ENCODE measurements at places on chromosomes 11 and 22. TPM values are rescaled to one million over a fixed set of nuclear protein-coding genes. Genes with fewer than 3 reads are reported as not detected.

GRCh38 chr11:12245549-12246016, 131.8 kb upstream of the PARVA start:
- peak; percentile 25 for DNase-seq

- peak; percentile 80 for DNase-seq
These were observed 13.5 kb downstream of the CD59 start for GRCh38 chr11:33722590-33723234.

RAB38 gene
- 6.5 TPM for total RNA-seq

NXPE4 gene
- not detected for total RNA-seq

- DNase-seq = no peak
These were observed 25.2 kb upstream of the CARD16 start for GRCh38 chr11:105070306-105070705.

- no peak for DNase-seq
These were observed 1.4 kb upstream of the RGL4 start for GRCh38 chr22:23689414-23689813.

F2 gene
- total RNA-seq = not detected

GRCh38 chr11:126160345-126161022, 51.0 kb downstream of the RPUSD4 start:
- DNase-seq = no peak

DNA sequence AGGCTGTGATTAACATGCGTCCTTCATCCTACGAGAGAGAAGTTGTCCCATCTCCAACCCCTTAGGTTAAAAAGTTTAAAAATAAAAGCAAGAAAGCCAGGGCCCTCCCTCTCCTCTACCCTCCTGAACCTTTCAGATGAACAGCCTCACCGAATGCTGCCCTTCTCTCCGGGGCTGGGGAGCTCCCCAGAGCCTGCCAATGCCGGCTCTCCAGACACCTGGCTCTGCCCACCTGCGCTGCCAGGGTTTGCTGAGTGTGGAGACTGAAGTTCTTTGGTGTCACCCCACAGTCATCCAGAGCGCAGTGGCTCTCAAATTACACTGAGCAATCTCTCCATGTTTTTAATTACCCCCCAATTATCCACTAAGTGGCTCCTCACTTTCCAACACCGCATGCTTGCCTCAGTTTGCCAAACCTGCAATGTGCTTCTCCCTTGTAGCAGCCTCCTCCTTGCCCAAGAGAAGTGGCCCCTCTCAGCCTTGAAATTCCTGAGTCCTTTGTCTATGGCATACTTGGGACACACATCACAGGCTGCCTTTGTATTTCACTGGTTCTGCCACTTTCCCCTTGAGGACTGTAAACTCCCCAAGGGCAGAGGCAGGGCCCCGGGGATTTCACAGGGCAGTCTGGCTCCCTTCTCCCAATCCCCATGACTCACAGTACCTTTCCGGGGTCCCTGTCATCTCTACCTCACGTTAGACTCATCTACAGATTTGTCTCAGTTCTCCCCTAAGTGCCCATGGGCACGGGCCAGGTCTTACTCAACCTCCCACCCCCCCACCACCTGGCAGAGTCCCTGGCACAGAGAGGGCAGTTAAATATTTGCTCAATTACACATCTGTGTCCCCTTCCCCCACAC, 2.0 kb downstream of the MYH9 start:
- DNase-seq = no peak

- DNase-seq = no peak
These were observed 278.1 kb downstream of the SWAP70 start for GRCh38 chr11:9941991-9942390.

DNA sequence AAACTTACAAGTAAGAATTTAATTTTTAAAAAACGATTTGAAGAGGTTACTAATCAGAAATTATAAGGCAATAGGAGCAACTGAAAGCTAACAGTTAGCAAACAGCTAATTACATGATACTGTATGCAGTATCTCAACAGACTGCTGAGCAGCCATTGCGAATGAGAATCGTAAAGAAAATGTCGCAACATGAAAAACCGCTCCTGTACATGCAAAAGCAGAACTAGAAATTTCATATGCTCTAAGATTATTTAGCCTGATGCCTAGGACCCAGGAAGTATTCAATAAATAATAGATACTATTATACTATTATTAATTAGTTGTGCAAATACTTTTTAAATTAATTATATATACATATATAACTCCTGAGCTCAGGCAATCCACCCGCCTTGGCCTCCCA, 48.7 kb upstream of the EP300 start:
- DNase-seq = no peak

GRCh38 chr22:19175602-19176174, 2.8 kb downstream of the SLC25A1 start:
- DNase-seq = no peak

DNA sequence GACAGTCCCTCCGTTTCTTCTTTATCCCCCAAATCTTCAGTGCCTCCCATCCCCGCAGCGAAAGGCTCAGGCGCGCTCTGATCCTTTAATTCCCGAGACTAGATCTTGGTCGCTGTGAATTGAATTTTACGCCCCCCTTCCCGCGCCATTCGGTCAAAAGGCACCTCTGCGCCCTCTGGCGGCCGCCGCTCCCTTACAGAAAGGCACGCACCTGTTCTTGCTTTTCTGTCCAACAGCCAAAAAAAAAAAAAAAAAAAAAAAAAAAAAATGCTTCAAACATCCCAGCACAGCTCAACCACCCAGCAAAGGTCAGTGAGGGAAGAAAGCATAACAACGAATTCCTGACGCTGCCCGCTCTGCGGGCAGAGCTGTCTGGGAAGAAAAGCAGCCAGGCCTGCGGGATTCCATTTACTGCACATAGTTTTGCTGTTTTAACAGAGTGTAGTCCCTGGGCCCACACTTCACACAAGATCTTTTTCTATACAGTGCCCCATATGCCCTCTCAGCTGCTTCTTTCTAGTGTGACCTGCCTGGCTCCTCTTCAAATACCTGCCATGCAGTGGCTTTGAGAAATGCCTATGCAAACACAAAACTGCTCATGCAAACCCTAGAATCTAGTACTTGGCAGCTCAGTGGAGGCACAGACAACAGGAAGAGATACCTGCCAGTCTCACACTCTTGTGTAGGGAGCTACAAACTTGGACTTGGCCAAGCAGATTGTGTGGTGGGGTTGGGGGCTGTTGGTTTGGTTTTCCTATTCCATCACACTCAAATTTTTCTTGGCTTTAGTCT, 1.3 kb upstream of the ESAM start:
- DNase-seq = peak; percentile 60

DNA sequence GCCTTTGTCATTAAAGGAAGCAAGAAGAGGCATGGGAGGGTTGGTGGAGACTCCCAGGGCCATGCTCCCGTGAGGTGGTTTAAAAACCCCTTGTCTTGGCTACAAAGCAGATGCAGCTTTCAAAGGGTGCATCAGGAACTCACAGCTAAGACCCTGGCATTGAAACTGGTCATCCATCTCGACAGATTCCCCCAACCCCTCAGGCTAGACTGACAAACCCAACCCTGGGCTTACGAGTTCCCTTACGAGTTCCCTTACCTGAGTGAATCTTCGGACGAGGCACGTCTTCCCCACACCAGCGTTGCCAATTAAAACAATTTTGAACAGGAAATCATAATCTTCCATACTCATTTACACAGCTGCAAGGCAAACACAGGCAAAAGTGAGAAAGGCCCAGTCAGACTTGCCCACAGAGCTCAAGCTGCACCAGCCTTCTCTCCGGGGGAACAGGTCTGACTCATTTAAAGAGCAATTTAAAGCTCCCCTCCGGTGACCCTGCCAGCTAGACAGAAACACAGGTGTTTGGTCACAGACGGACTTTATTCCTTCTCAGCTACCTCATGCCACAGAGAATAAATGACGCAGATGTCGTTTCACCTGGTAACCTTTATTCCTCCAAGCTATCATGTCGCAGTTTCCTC, 74.6 kb downstream of the RAB30 start:
- no peak for DNase-seq

CYTH4 gene
- total RNA-seq = 0.28 TPM

CDC45 gene
- total RNA-seq = 37.5 TPM

- DNase-seq = no peak
These were observed 3.2 kb downstream of the LRRC32 start for GRCh38 chr11:76667271-76667818.

NXPE2 gene
- total RNA-seq = not detected

GRCh38 chr11:64000740-64001483, 14.7 kb downstream of the OTUB1 start:
- DNase-seq = no peak

- no peak for DNase-seq
These were observed 50.0 kb upstream of the API5 start for GRCh38 chr11:43261775-43262174.

PIH1D2 gene
- 2.2 TPM for total RNA-seq

DNA sequence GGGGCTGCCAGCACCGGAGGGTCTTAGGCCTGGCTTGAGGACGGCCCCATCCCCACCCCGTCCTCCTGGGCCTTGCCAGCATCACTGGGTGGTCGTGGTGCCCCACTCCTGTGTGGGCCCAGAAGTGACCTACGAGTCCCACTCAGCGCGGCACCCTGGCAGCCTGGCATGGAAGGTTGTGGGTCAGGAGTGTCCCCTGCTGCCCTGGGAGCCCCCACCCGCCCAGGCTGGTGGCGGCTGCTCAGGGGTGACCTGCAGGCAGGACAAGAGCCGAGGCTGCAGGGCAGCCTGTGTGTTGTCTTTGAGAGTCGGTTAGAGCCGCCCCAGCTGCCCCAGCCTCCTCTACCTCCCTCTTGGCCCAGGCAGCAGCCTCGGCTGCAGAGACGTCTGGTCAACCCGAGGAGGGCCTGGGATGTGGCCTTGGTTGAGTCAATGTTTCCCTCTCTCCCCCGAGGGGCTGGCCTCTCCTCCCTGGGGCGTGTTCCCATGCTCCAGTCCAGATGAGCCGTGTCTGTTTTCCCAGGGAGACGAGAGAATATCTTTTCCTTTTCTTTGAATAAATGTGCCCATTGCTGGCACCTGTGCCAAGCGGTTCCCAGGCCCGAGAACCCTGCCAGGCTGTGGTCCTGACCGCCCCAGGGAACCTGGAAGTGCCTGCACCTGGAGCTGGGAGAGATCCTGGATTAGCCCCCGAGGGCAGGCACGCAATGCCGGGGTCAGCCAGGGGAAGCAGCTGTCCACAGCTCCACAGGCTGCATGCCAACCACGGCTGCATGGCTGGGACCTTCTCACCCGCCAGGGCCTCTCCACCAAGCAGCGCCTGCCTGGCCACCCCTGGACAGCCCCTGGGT, 35.7 kb upstream of the MUC5AC start:
- DNase-seq = peak; percentile 17

DNA sequence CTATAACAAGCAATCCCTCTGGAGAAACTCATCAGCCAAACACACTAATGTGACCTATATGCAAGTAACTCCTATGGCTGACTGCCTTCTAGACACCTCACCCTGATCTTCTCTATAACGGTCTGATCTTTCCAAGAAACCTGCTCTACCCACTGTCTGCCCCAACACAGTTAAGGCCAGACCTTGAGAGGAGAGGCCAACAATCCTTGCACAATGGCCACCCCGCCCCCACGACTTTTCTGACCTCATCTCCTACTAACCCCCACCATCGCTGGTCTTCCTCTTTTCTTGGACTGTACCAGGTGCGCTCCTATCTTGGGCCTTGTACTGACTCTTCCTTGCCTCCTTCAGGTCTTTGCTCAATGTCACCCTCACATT, 12.5 kb downstream of the HIRA start:
- no peak for DNase-seq

- DNase-seq = peak; percentile 17
These were observed 52.7 kb downstream of the USP47 start for GRCh38 chr11:11894486-11894885.

DNA sequence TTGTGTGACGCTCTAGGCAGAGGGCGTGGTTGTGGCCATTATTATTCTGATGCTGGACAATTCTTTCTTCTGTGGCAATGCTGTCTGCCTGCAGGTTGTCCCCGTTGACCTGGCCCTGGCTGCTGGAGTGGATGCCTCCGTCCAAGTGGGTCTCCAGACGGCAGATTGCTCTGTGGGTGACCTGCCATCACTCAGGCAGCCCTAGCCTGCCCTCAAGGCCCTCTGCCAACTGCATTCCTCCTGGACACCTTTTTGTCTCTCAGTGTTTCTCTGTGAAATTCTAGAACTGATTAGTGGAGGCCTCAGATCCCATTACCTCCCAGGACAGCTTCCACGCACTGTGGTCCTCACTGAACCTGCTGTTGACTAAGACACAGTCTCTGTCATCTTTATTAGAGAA, 86.7 kb downstream of the TBC1D22A start:
- DNase-seq = no peak

DNA sequence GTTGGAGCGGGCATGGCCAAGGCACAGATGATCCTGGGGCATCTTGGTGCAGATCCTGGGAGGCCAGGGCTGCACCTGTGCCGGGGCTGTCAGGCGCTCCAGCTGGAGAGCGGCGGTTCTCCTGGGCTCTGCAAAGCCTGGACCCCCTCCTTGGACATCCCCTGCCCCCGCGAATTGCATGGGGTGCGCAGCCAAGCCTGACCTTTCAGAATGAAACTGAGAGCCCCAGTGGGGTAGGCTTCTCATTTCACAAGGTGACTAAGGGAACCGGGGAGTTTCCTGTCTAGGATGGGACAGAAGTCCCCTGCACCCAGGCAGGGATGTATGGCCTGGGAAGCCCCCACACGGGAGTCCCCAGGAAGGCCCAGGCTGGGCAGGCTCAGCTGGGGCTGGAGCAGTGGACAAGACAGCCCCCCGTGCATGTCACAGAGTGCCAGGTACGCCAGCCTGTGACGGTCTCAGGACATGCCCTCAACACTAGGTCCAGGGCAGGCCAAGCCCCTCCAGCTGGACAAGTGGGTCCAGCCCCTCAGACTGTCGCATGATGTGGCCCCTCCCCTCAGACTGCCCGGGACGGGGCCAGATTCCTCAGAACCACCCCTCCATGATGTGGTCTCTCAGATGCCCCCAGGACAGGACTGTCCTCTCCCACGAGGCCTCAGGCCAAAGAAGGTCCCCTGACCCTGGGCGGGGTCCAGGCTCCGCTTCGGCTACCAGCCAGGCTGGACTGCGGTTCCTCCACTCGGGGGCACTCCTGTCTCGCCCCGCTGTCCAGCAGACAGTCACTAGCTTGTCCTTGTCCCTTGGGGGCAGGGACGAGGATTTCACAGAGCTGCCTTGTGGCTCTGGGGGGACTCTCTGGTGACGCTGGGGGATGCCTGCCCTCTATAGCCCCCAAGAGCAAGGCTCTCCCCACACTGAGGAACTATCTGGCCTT, 2.3 kb downstream of the LSP1 start:
- no peak for DNase-seq

TCN2 gene
- 1.3 TPM for total RNA-seq

GRCh38 chr11:64239662-64240434, 1.0 kb upstream of the FKBP2 start:
- DNase-seq = no peak

All from IMR-90 (cell line).